ENCODE measurements at places on chromosomes 3 and 15. TPM values are rescaled to one million over a fixed set of nuclear protein-coding genes. Genes with fewer than 3 reads are reported as not detected.

DNA sequence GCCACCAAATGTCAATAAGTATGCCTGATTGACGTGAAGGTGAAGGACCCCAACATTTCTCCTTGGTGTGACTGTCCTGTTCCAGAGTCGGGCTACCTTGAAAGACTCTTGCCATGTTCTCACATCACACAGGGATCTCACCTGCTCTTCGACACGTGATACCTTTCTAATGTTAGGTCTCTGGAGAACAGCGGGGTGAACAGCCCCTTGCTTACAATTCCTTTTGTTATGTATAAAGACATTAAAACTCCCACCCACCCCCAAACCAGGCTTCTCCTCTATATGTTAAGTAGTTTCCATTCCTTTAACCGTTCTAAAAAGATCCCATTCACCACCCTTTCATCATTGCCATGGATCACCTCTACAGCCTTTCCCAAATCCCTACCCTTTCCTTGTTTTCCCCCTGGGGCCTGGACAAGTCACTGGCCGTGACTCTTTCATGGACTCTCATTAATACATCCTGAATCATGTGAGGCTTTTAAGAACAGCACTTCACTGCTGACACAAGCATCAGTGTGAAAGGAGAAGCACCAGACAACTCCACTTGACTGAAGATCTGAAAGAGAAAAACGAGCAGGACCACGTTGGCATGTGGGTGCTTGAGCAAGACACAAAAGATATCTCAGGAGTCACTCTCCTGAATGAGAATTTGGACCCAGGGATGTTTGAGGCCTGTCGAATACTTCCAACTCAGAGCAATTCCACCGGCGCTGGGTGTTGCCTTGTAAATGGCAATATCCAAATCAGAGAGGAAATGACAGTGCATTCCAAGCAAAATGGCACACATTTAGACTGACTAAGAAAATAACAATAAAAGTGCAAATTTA is 115.0 kb downstream of the FOXP1 start:
- DNase-seq: no peak

- peak; percentile 39 for DNase-seq
These were observed 137.4 kb downstream of the MBNL1 start for GRCh38 chr3:152405915-152406802.

DNA sequence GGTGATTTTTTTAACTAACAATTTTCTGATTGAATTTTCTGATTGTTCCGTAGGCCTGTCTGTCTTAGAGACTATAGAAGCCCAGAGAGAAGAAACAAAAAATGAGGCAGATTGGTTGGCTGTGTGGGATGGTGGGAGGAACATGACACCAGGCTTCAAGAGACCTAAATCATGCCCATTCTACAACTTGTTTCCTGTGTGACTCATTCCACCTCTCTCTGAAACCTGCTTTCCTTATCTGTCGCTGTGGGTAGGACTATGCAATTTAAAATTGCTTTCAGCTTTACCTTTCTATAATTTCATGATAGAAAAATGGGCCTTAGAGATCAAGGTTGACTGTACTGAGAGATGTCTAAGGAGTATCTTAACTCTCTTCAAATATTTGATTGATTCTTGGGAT is 44.5 kb downstream of the OXNAD1 start:
- DNase-seq: no peak

The ALG1L2 gene
- total RNA-seq: not detected

- DNase-seq: no peak
These were observed 170.3 kb upstream of the MITF start for GRCh38 chr3:69568951-69569350.

The TMEM207 gene
- total RNA-seq: not detected

The PATL2 gene
- total RNA-seq: 0.98 TPM

The DNAH12 gene
- total RNA-seq: 1.1 TPM

The SIN3A gene
- total RNA-seq: 44.8 TPM

- no peak for DNase-seq
These were observed 122.6 kb downstream of the AQP9 start for GRCh38 chr15:58260725-58261267.

GRCh38 chr15:32796856-32797255 is 79.1 kb downstream of the GREM1 start:
- no peak for DNase-seq

DNA sequence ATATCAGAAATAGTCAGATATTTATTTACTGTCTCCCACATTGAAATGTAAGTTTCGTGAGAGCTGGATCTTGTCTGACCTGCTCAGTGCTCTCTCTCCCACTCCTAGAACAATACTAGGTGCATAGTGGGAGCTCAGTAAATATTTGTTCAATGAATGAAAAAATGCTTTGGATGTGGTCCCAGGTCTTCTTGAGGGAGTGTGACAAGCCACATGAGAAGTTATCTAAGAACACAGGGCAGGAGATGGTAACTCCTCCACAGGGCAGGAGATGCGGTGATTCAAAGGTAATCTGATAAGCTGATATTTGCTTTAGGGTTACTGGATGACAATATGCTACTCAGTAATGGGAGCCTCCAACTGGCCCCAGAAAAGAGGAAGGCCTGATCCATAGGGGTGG is 25.8 kb upstream of the PLA2G4E start:
- DNase-seq: no peak

- DNase-seq: no peak
These were observed 45.2 kb downstream of the HOMER2 start for GRCh38 chr15:82907350-82907749.

The SH3GL3 gene
- 3.7 TPM for total RNA-seq

The FETUB gene
- not detected for total RNA-seq

The PIERCE2 gene
- total RNA-seq: not detected

DNA sequence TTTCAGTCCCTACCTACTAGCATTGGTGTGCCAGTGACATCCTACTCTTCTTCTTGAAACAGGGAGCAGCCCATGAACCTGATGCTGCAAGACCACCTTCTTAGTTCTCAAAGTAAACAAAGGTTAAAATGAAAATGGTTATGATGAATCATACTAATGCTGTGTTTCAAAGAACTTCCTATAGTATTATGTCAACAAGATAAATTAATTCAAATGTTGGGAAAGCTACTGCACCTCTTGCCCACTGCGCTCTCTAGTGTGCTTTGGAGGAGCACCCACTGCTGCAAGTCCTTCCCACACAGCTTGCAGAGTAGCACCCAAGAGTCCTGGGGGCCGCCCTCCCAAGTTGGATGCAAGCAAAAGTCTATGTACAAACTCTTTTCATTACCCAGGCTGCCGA is 81.1 kb downstream of the CD200R1L start:
- no peak for DNase-seq

The GABRR3 gene
- not detected for total RNA-seq

The STIMATE gene
- total RNA-seq: 82.3 TPM

GRCh38 chr3:17213102-17213501 is 328.3 kb downstream of the PLCL2 start:
- DNase-seq: no peak

DNA sequence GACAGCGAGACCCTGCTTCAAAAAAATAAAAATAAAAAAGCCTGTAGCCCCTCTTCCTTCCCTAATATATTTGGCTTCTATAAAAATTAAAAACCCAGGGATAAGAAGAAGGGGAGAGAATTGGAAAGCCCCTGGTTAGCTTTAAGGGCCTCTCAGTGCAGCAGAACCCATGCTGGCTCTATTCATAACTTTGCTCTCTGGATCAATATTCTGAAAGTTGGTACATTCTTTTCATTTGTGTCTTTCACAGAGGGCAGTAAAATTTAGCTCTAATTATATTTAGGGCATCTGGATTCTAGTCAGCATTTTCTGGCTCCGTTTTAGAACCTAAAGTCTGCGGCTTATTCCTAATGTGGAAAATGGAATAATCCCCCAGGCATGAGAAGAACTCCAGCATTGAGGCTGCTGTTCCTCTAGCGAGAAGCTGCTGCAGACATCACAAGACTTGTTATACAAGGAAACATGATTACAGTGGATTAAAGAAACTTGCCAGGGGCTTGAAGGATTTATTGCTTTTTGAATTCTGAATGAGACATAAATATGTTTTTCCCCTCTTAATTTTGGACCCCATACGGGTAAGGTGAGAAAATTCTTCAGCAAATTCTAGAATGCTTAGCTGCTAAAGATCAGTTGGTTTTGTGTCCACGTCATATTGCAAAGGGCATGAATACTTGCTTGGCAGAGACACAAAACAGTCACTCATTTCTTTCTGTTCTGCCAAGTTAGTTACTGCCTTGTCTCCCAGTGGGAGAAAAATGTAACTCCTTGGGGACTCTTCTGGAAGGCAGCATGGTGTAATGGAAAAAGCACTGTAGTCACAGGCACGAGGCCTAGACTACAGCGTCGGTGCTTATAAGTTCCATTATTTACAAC is 177.7 kb downstream of the VGLL4 start:
- no peak for DNase-seq

The TICRR gene
- total RNA-seq: 0.60 TPM

GRCh38 chr3:192608726-192609600 is 118.4 kb downstream of the FGF12 start:
- no peak for DNase-seq

GRCh38 chr15:41937568-41937923 is 34.8 kb downstream of the EHD4 start:
- DNase-seq: no peak

- DNase-seq: no peak
These were observed 264.7 kb upstream of the KCNH8 start for GRCh38 chr3:18883571-18883970.

The CLDN1 gene
- 208 TPM for total RNA-seq
